ENCODE measurements at places on chromosomes 6 and 20. TPM values are rescaled to one million over a fixed set of nuclear protein-coding genes. Genes with fewer than 3 reads are reported as not detected.

The NFKBIE gene
- total RNA-seq: 4.7 TPM

The COL9A3 gene
- total RNA-seq: not detected

The PRICKLE4 gene
- 1.5 TPM for total RNA-seq

The CNKSR3 gene
- 4.1 TPM for total RNA-seq

The SPATA2 gene
- total RNA-seq: 4.2 TPM

The GJA10 gene
- total RNA-seq: not detected
